ENCODE measurements at places on chromosomes 7 and 10.

DNA sequence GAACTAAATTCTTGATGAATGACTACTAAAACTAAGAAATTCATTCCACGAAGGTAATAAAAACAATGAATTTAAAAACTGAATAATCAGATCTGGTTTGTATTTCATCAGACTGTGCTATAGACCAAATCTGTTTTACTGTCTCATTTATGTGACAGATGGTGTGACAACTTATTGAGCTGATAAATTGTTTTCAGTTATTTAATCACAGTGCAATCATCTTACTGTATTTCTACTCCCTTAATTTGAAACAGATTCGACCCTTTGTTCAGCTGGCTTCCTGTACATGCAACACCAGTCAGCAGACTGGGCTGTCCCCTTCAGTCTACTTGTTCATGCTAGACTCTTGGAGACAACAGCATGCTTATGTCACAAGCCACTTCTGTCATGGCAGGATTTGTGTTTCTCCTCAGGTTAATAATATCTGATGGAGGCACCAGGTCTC is 150.9 kb downstream of the MBL2 start:
- no peak for DNase-seq

DNA sequence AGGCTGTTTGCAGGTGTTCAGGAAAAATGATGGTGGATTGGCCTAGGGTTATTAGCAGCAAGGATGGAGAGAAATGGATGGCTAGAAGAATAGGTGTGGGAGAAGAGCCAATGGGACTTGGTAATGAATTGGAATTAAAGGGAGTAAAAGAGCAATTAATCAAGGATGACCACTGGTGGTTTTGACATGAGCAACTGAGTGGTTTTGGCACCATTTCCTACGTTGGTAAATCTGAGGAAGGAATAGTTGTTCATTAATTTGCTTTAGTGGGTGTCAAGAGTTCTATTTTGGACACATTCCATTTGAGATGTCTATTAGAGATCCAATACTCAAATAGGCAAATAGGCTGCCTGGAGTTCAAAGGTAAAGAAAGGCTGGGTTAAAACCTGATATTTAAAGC is 38.2 kb upstream of the NRBF2 start:
- no peak for DNase-seq

- DNase-seq, result no peak
Observed at GRCh38 chr7:90859521-90859920, 263.4 kb downstream of the CDK14 start.

GRCh38 chr7:2201128-2201527 is 31.6 kb downstream of the MAD1L1 start:
- DNase-seq, result no peak

DNA sequence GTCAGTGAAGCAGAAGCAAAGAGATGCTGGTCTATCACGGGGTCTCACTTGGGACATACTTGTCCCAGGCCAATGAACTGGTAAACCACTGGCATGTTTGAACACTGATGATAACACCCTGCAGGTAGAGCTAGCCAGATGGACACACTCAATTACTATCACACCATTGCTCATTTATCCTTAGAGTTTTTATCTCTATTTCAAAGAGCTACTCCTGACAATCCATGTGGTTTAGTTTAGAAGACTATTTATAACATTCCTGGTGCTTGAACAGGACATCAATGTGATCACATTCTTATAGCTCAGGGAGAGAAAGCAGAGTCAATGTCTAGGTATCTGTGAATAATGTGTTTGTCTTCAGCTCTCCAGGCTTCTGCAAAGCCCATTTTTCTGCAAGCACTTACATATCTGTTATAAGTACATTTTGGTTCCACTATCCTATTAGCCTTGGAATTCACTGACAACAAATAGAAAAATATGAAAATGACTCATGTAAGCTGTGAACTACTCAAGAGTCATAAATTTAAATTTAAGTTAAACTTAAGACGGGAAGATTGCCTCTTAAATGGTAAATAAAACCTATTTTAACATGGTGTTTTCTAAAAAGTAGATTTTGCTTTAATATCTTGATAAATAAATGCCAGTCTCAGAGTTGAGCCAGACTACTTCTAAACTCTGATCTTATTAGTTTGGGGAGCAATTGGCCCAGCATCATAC is 106.7 kb upstream of the MBL2 start:
- no peak for DNase-seq

- no peak for DNase-seq
Observed at GRCh38 chr7:1259621-1260243, 27.1 kb downstream of the UNCX start.

- DNase-seq, result no peak
Observed at GRCh38 chr10:14652816-14653215, 121.9 kb downstream of the FAM107B start.

DNA sequence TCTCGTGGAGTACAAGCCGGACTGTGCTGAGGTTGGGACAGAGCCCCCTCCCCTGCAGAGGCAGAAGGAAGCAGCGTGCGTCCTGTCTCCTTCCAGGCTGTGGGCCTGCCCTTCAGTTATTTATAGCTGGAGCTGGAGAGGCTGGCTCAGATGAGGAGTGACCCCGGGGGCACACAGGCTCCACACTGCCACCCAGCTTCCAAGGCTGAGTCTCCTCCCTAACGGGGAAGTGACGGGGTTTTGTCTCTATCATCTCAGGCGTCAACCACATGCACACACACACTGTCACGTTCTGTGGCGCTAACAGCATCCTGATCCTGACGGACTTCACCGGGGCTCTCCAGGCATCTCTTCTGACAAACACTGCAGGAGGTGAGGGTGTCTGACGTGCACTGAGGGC is 25.4 kb downstream of the AMZ1 start:
- DNase-seq, result no peak

- no peak for DNase-seq
Observed at GRCh38 chr10:7482992-7483391, 72.2 kb upstream of the SFMBT2 start.

DNA sequence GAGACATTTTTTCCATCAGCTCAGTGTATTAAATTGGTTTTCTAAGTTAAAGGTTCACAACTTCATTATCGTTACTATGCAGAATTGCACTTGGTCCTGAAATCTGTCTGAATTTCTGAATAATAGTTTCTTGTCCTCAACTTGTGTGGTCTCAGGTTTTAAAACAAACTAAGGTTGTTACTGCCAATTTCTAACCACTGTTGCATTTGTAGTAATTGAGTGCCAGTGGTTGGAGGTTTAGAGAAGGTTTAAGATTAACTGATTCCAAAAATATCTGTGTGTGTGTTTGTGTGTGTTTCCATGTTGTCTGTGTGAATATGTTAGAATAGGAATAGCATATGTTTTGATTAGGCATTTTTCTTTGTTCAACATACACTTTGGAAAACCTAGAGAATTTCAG is 395.9 kb downstream of the AUTS2 start:
- DNase-seq, result no peak

DNA sequence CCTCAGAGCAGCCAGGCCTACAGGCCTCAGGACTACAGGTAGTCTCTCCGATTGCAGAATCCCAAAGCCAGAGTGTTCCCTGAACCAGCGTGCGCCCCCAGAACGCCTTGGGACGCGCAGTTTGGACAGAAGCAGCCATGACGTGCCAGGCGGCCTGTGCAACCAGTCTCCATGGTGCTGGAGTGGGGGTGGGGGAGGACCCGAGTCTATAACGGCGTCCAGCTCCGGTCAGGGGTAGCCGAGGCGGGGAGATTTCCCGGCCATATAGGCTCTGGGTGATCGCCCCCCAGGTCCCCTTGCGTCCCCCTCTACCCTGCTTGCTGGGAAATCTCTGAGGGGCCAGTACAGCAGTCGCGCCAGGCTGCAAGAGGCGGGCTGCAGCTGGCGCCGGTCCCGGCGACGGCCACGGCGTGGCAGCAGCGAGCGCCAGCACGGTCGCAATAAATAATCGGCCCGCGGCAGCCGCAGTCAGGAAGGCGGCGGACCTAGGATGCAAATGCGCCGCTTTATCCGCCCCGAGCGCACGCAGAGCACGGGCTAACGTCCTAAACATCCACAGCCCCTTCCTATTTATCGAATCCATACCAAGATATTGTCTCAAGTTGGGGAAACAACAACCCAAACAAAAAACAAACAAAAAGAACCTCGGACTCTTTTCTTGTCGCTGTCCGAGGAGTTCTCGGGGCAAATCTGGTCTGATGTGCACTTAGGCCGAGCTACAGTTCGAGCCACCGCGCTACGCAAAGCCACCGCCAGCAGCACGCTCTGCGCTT is 1.6 kb downstream of the HOXA3 start:
- peak; percentile 81 for DNase-seq

- peak; percentile 23 for DNase-seq
Observed at GRCh38 chr10:102927311-102928010, 9.4 kb downstream of the CNNM2 start.

DNA sequence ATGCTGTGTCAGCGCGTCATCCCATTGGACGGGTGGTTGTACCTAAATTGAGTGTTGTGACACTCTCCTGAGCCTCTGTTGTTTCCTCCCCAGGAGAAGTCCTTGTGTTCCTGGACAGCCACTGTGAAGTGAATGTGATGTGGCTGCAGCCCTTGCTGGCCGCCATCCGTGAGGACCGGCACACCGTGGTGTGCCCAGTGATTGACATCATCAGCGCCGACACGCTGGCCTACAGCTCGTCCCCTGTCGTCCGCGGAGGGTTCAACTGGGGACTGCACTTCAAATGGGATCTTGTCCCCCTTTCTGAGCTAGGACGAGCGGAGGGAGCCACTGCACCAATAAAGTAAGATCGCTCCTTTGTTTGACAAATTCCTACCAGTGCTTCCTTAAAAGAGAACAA is 82.5 kb downstream of the GALNT11 start:
- no peak for DNase-seq

- DNase-seq, result no peak
Observed at GRCh38 chr10:121324678-121325213, 273.5 kb downstream of the FGFR2 start.

DNA sequence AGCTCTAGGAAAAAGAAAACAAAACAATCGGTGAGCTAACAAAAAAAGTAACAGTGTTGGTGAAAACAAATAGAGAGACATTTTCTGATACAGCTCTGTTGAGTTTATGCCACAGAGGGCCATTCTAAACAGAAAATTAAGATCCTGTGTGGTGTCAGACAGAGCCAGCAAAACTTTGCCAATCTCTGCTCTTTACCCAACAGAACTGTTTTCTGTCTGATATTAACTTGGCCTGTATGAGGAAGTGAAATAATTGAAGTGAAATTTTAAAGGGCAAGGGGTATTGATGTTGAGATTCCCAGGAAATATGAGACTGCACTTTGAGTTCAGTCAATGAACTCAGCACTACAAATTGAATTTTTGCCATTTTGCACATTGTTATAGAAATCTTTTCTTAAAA is 101.0 kb downstream of the AOAH start:
- no peak for DNase-seq

DNA sequence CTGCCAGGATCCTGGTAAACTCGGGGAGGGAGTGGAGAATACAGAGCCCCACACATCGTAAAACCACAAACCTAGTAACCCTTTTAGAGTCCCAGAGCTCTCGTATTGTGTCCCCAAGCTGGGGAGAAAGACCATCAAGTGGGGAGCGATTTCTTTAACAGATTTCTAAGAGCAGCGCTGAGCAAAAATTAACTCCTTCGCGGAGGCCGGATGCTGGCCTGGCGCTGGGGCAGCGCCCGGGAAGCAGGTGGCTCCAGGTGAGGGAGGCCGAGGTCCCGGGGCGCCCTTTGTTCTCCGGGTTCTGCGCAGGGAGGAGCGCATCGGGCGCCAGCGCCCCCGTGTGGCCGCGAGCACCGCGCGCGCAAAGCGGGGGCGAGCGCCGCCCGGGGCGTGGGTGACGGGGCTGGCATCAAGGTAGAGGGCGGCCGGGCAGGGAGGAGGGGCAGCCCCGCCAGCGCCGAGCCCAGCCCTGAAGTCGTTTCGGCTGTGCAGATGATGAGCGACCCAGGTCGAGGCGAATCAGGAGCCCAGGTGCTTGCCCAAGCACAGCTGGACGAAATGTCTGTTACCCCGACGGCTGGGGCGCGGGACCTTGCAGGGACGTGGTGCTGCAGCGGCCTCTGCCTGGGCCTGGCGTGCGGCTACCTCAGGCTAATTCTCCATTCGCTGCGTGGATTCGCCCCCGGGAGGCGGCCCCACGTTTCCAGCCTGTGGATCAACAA is 10.4 kb upstream of the FGFR2 start:
- DNase-seq, result peak; percentile 77

- no peak for DNase-seq
Observed at GRCh38 chr10:35343739-35344138, 7.4 kb downstream of the CCNY start.

GRCh38 chr10:63518690-63519288 is 2.4 kb upstream of the REEP3 start:
- no peak for DNase-seq

DNA sequence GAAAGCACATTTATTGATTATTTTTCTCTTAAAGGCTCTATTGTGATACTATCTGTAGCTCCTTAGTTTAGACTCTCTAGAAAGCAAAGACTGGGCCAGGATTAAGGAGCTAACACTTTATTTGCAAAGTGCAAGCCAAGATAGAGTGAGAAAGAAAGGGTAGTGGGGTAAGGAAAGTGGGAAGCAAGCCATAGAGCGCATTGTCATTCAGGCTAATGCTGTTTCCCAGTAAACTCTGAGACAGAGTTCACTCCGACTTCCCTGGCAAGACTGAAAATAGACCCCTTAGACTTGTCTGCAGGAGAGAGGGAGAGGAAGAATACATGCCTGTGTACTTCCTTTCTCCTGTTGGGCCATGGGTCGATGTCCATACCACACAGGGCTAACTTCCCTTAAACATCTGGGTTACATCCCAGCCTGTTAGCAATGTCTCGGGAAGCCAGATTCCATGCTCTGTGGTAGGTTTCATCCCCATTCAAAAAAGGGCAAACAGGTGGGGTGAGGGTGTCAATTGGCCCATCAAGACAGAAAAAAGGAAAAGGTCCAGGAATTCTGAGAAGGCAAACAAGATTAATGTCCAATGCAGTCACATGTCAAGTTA is 875.8 kb upstream of the CELF2 start:
- no peak for DNase-seq

DNA sequence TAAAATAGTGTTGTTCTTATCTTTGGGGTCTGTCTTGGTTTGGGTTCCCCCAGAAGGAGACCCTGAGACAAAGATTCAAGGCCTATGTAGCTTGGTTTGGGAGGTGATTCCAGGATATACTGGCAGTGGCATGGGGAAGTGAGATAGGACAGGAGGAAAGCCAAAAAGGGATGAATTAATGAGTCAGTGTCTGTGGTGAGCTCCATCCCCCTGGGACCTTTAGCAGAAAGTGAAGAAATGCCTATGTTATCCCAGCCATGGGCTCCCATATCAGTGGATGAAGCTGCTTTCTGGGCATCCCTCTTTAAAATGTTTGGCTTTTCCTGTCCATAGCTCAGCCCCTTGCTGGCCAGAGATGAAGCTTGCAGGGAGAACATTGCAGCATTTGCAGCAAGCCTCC is 217.0 kb upstream of the CTBP2 start:
- DNase-seq, result no peak

DNA sequence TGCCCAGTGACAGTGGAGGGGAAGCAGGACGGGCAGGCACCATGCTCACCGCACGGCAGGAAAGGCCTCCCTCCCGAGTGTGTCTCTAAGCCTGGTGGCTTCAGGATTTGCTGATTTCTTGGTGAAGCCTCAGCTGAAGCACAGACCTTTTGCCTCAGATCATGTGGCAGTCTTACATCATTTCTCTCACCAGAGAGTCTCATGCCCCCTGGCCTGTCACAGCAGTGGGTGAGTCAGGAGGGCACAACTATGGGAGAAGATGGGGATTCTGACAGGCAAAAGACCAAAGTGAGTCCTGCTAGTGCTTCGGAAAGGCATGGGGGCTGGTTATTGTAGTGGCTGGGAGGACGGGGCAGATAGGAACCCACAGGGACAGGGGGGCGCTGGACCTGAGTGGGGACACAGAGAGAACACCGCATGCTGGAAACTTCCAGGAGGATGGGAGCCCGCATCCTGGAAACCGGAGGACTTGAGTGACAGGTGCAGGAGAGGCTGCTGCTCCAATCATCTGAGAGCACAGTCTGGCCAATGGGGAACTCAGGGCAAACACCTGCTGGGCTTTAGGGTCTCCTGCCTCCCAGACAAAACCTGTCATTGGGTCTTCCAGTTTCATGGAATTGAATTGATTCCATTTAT is 166.8 kb downstream of the ADARB2 start:
- DNase-seq, result no peak
